ENCODE measurements at places on chromosomes 4 and X. TPM values are rescaled to one million over a fixed set of nuclear protein-coding genes. Genes with fewer than 3 reads are reported as not detected.
A peak's percentile ranks its signal among the peaks of the same experiment; 100 is the strongest.

DNA sequence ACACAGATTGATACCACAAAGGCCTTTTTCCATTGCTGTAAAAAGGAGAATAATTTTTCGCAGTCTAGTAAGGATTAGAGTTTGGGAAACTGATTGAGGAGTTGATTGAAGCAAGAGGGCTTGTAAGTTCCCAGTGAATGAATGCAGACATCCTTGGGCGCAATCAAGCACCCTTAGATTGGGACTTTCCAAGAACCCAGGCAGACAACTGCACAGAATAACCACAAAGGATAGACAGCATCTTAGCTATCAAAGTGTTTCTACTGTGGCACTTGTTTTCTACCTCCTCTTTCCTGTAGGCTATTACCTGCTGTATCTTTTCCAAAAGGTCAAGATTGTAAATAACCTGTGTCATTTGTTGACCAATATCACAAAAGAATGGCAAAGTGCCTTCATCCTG is 2.6 kb downstream of the COX18 start:
- no peak for DNase-seq

CTSO gene
- total RNA-seq: 4.5 TPM

DNA sequence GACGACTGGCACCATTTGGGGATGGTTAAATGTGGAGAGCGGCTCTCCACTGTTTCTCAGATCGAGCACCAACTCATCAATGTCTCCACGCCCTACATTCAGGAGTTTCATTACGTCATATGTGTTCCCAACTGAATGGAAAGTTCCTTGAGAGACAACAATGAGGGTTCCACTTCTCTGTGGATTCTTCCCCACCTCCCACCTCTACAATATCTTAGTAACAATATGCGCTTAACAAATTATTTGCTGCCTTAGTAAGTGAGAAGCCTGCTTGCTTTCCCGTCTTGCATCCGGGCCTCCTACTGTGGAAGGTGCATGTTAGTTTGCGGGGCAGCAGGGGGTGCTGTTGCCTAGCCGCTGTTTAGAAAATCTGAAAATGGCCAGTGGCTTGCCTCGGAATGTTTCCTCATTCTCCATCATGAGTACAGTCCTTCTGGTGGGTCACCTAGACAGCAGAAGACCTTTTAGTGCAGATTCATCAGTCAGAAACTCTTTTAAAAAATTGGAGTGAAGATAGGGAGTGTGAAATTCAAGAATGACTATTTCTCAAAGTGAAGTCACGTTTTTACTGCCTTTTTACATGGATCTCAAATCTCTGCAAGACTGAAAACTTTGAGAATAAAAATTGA is 55.7 kb downstream of the PHOX2B start:
- DNase-seq: peak; percentile 15

MAN2B2 gene
- total RNA-seq: 5.3 TPM

MAGEB2 gene
- total RNA-seq: not detected

ZNF827 gene
- 7.2 TPM for total RNA-seq

MAGEB1 gene
- not detected for total RNA-seq

LUZP4 gene
- total RNA-seq: not detected

GRCh38 chrX:30141966-30142365 is 73.4 kb upstream of the MAGEB2 start:
- DNase-seq: no peak

PCDH7 gene
- 0.39 TPM for total RNA-seq

- no peak for DNase-seq
Measured at GRCh38 chr4:80587871-80588385, 252.4 kb downstream of the CFAP299 start.

- peak; percentile 84 for DNase-seq
Measured at GRCh38 chrX:153724252-153725038, at the start of the genes ABCD1 and BCAP31. TSS of gene ABCD1 (plus strand) at chrX:153724856. CDS start at chrX:153725267, 411 bp downstream. TSS of gene BCAP31 (minus strand) at chrX:153724387. CDS start at chrX:153723244, 1,143 bp downstream.

DNA sequence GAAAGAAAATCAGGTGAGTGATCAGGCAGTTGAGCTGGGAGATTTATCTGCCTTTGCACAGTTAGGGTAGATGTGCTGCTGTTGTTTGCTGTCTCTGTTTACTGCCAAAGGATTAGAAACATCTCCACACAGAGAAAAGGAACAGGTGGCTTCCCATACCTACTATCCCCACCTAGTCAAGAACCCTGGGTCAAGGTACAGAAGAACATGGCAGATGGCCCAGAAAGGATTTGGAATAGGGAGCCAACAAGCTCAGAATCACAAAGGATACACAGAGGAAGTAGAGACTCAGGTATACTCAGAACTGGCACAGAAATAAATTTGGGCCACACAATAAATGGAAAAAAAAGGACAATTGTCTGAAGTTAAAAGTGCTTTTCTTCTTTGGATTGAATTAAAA is 64.3 kb downstream of the TIGD2 start:
- no peak for DNase-seq

DNA sequence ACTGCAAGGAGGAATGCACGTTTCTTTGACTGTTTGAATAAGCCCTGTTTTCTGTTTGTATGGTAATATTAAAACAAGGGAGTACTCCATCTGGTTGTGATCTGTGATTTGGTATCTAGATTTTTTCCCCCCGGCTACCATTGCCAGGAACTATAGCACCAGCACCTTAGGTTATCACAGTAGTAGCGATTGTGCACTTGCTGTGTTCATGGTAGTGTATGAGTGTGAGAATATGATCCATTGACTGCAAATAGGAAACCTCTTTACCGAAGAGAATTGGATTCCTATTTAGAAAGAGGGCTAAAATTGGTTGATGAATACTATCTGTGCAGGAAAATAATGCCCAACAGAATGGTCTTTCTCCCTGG is 69.9 kb downstream of the LARP7 start:
- DNase-seq: no peak

DNA sequence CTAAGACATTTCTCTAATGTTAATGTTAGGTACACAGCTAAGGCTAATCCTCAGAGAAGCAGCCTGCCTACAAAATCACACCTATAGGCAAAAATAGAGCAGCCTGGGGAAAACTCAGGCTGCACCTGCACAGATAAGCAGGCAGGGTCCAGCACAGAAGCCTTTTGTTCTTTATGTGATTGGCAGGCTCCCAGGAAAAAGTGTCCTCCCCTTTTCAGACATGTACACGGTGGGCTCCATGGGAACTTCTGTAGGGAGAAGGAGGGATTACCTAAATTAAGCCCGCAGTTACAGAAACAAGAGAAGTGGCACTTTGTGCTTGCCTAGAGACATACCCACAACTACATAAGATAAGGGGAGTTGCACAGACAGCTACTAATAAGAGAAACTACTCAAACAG is 4.0 kb upstream of the HSPA4L start:
- DNase-seq: no peak

- no peak for DNase-seq
Measured at GRCh38 chrX:151779258-151779657, 44.7 kb downstream of the CNGA2 start.

KCND1 gene
- total RNA-seq: 0.09 TPM

SULT1B1 gene
- total RNA-seq: 0.55 TPM

DNA sequence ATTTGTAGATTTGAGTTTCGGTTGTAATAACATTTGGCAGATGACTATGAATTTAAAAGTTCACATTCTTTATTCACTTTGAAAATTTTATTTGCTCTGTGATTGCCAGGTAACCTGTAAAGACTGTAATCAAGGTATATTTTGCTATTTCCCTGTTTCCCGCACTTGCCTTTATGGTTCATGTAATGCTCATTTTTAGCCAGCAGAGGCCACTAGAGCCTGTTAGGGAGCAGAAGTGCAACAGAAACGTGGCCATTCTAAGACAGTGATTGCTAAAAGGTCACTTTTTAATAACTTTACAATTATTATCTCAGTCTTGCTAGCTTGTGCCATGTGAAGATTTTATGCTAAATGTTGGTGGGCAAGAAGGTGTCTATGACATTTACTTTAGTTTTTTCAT is 12.4 kb downstream of the YIPF6 start:
- no peak for DNase-seq

DNA sequence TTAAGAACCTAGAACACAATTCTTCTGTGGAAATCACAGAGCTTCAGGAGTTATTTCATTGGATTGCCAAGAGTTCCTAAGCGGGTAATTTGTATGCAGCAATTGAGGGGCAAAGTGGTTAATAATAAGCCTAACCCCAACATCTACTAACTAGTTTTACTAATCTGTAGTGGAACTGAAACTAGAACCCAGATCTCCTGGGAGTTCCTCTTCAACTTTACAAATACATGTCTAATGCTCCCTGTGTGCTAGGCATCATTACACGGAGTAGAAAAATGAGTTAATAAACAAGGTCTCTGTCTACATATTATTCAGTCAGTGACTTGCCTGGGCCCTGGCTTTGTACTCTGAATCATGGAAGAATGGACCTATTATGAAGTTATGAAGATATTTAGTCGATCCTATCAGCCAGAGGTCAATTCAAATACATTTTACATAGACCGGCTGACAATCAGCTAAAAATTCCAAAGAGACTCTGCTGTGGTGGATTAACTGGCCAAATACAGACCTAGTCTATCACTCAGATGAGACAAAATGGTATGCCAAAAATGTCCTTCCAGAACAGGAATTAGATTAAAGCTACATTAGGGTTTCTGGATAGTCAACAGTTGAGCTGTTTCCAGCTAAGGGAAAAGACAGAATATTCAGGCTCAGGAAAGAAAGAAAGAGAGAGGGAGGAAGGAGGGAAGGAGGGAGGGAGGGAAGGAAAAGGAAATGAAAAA is 326.0 kb downstream of the FBXW7 start:
- DNase-seq: no peak

PCDH10 gene
- total RNA-seq: not detected

DNA sequence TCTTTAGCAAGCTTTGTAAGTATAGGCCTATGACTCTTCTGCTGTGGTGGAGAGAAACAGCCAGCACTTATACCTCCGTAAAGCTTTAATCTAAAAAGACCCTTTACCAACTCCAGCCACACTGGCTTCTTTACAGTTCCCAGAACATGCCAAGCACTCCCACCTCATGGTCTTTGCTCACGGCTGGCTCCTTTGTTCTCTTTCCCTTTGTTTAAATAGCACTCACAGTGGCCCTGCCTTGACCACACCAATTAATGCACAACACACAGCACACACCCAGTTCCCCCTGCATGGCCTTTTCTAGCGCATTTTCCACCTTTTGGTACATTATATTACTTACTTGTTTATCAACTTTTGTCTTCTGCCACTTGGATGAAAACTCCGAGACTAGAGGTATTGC is 18.9 kb downstream of the PPID start:
- DNase-seq: no peak

DNA sequence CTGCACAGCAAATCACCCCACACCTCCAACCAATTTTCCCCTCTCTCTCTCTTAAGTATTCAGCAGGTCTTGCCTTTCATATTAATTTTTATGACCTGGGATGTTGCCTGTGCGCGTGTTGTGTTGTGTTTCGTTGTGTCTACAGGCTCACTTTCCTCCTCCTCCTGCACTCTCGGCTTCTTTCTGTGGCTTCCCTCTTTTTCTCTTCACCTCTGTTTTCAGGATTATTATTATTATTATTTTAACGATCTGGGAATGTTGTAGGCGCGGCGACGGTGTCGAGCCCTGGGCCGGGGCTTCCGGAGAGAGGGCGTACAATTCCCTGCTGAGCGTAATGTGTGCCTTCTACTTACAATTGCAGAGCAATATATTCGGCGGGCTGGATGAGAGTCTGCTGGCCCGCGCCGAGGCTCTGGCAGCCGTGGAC is 826 bp downstream of the POU4F2 start:
- no peak for DNase-seq

GRCh38 chrX:155094468-155095061 is 23.3 kb downstream of the BRCC3 start:
- no peak for DNase-seq

GRCh38 chr4:176642472-176642871 is 150.2 kb downstream of the VEGFC start:
- DNase-seq: no peak

DNA sequence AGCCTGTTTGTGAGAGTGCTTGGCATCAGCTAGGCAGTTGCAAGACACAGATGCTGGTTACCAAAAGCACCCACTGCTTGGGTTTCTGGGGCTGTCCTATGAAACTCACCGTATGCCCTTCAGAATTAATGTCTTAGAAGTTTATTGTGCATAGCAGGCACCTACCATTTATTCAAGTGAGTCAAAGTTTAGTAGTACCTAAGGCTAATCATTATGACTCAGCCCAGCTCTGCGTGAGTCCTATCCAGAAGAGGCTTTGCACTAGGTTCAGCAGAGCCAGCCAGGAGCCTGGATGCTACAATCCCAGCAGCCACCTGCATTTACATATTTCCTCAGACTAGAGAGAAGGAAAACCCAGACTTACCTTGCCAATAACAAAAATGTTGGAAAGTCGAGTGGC is 4.2 kb downstream of the RPS4X start:
- DNase-seq: no peak

PABPC1L2A gene
- not detected for total RNA-seq

DNA sequence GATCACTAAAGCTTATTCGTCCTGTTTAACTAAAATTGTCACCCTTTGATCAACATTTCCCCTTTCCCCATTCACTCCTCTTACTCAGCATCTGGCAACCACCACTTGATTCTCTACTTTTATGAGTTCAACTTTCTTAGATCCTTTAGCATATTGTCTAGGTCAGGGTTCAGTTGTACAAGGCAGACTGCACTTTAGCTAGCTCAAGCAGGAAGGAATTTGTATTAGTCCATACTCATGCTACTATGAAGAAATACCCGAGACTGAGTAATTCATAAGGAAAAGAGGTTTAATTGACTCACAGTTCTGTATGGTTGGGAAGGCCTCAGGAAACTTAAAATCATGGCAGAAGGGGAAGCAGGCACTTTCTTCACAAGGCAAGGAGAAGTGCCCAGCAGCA is 44.3 kb downstream of the TASL start:
- DNase-seq: no peak

DNA sequence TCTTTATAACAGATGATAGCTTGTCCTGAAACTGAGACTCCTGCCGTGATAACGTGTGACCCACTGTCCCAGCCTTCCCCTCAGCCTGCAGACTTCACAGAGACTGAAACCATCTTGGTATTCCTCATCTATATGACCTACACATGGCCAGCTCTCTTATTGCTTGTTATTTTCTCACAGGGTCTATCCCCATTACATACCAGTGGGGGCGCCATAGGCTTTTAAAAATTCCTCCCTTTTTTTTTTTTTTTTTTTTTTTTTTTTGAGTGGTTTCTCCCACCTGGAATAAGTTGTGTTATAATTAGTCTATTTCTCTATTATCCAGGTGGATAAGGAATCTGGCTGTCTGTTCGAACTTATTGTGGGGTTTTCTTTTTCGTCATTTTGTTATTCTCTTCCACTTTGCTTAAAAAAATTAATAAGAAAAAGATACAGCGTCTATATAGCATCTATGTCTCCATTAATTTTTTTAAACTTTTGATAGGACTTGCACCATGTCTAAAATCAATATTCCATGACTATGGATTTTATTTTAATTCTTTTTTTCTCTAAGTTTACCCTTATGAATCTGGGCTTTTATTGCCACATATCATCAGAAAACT is 47.2 kb downstream of the GYG2 start:
- no peak for DNase-seq

PTPN13 gene
- total RNA-seq: 1.3 TPM

SYNPO2 gene
- total RNA-seq: 1,203 TPM

GRCh38 chr4:90537491-90537890 is 410.3 kb downstream of the CCSER1 start:
- no peak for DNase-seq

CC2D2A gene
- total RNA-seq: 2.9 TPM

GRCh38 chr4:48067536-48067935 is 51.0 kb downstream of the NIPAL1 start:
- no peak for DNase-seq

FAM120C gene
- total RNA-seq: 9.7 TPM
